ENCODE measurements at places on chromosomes 5 and 9.

DNA sequence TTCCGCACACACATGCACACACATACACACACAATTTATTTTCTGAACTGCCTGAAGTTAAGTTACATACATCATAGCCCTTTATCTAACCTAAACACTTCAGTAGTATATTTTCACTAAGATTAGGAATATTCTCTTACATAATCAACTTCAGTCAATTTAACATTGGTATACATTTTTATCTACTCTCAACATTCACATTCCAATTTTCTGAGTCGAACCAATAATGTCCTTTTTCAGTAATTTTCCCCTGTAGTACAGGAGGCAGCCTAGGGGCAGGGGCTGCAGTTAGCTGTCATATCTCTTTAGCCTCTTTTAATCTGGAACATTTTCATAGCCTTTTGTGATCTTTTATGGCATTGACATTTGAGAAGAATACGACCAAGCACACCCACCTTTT lies 150.1 kb downstream of the DAB2IP start:
- no peak for DNase-seq

GRCh38 chr5:176155922-176156359 lies 82.3 kb upstream of the SIMC1 start:
- DNase-seq: no peak

- no peak for DNase-seq
These were observed 88.9 kb downstream of the SLF1 start for GRCh38 chr5:94707359-94707758.

GRCh38 chr9:16482764-16483163 lies 387.7 kb downstream of the BNC2 start:
- DNase-seq: no peak

DNA sequence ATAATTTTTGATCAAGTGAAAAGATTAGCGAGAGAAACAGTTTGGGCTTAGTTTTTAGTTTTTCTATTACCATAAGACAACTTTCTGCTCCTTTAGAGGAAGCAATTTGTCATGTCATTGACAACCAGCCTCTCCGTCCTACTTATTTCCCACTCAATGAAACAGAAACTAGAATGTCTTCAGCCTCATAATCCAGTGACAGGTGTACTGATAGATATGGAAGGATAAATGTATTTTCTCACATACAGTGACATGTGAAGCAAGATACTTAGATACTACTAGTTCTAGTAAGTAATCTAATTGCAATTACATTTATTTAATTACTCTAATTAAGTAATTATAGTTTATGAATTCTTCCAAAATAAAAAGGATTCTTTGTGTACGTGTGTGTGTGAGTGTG lies 429.7 kb downstream of the CDH10 start:
- no peak for DNase-seq

- DNase-seq: no peak
These were observed 23.6 kb downstream of the TICAM2 start for GRCh38 chr5:115578657-115579056.

GRCh38 chr9:4490705-4491625 lies 697 bp downstream of the SLC1A1 start:
- no peak for DNase-seq

DNA sequence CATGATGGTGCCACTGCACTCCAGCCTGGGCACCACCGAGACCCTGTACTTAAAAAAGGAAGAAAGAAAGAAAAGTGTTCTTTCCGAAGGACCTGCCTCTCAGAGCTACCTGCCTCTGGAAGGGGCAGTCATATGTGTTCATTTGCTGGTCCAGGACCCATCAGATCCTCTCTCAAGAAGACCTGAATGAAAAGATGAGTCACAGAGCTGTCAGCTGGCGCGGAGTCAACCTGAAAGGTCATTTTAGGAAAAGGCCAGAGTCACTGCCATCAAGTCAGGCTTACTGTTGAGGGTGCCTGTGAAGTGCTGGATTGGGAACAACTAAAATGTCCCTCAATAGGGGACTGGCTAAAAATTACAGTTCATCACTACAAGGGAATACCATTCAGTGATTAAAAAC lies 14.9 kb upstream of the HRH2 start:
- no peak for DNase-seq

DNA sequence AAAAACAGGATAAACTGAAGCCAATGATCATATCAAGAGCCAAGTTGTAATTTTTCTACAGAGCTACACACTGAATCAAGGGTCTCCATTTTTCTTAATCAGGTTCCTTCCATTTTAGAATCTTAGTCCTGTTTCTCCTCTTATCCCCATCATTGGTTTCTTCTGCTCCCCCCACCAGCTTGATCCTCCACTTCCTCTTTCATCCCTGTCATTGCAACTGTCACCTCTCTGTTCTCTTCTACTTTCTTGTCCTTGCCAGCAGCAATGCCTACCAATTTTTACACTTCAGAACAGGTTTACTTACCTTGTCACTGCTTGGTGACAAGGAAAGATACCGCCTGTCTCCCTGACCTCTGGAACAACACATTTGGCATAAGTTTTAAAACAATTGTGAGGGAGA lies 97.3 kb downstream of the CFAP90 start:
- DNase-seq: no peak

DNA sequence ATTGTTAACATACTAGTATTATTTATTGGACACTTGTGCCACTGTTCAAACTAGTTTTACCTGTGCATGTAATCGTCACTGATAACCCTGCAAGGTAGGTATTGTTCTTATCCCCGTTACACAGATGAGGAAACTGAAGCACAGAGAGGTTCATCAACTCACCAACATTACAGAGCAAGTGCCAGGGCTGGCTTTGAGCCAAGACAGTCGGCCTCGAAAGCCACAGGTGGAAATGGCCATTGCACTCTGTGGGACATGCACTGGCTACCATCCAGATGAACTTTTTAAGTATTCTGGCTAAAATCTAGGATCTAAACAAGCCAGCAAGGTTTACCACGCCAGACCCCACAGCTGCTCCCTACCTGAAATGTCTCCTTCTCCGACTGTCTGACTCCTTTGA lies 57.9 kb downstream of the TEX10 start:
- no peak for DNase-seq

- no peak for DNase-seq
These were observed 14.6 kb downstream of the UBE2D2 start for GRCh38 chr5:139575751-139576150.

DNA sequence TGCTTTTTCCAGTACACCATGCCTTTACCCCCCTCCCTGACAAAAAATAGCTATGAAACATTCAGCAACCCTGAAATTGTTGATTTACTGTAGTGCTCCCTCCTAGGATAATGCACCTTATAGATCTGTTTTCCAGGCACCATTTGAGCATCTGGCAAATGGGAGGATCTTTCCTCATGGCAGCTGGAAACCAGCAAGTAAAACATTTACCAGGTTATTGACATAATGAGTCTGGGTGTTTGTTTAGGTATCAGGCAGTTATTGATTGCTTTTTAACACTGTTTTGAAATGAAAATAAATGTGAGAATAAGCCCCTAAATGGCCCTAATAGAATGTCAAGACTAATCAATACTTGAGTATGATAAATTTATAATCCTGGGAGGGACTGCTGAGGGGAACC lies 57.3 kb upstream of the KLF4 start:
- no peak for DNase-seq

DNA sequence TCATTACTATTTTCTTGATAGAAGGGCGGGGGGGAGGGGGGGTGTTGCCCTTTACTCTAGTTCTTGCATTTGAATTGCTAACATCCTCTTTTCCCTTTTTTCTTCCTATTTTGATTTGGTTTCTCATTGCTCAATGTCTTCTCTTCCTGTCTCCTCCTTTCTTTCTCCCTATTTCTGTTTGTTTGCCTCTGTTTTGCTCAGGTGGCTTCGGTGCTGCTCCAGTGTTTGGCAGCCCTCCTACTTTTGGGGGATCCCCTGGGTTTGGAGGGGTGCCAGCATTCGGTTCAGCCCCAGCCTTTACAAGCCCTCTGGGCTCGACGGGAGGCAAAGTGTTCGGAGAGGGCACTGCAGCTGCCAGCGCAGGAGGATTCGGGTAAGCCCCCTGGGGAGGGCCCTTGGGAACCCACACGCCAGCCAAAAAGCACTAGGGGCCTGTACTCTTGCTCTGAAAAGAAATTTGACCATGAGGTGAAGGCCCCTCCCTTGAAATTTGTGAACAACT lies 48.3 kb downstream of the FAM78A start:
- DNase-seq: no peak

DNA sequence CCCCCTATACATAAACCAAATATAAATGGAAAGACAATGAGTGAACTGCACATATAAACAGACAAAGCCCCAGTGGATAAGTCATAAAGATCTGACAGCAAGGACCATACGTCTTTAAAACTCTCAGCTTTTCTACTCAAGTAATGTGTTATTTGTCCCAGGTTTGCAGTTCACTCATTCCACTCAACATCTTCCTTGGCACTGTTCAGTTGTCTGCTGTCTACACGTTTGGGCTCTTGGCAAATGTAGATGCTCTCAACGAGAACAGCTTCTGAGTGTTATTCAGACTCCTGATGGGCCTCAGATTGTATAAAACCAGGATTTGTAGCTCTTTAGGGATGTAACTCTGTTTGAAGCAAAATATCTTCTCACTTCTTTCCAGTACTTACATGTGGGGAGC lies 198.2 kb upstream of the SEMA6A start:
- DNase-seq: no peak

DNA sequence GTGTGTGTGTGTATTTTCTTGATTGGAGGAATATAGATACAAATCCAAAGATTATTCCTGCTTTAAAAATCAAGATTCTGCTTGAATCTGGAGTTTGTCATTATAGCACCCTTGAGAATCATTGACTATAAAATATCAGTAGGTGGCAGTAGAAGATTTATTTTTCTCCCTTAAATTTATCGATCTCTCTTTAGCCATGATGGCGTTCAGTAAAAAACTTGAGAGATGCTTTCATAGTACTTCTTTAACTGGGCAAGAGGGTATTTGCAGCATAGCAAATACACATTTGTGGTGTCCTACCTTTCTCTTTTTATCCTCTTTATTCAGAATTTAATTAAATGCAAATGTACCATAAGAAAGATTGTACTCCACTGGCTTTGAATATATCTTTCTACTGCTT lies 307.7 kb downstream of the ADGRV1 start:
- DNase-seq: no peak

DNA sequence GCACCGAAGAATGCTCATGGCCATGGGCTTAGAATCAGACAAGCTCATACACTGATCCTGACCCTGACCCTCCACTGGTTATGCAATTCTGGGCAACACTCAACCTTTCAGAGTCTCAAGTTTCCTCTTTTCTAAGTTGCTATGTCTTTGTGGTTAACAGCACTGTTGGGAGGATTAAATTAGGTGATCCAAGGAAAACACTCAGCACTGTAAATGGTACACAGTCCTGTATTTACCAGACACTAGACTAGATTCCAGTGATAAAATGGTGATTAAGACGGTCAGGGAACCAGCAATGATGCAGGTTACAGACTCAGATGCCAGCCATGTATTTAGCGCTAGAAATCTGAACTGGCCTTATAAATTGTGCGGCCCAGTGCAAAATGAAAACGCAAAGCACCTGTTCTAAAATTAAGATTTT lies 8.1 kb downstream of the ARL15 start:
- DNase-seq: no peak

GRCh38 chr5:135322271-135322670 lies 76.8 kb downstream of the MACROH2A1 start:
- DNase-seq: no peak

GRCh38 chr9:21696411-21696871 lies 106.0 kb upstream of the MTAP start:
- no peak for DNase-seq

DNA sequence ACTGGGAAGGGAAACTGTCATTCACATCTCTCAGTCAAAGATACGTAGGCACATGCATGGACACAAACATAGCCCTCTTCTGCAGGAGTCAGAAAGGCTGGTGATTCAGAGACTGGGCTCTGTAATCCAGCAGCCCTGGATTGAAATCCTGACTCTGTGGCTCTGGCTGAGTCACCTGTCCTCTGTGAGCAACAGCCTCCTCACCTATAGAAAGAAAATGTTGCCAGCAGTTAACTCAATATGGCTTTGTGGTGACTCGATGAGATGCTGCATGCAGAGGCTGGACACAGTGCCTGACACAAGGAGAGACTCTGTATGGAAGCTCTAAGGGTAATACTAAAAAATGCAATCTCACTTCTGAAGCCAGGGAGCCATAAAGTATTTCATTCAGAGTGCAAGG lies 23.9 kb upstream of the CDKN2AIPNL start:
- DNase-seq: no peak

- no peak for DNase-seq
These were observed 191.2 kb downstream of the PIK3R1 start for GRCh38 chr5:68406767-68407241.

- DNase-seq: no peak
These were observed 13.3 kb upstream of the PSMD5 start for GRCh38 chr9:120855827-120856670.

DNA sequence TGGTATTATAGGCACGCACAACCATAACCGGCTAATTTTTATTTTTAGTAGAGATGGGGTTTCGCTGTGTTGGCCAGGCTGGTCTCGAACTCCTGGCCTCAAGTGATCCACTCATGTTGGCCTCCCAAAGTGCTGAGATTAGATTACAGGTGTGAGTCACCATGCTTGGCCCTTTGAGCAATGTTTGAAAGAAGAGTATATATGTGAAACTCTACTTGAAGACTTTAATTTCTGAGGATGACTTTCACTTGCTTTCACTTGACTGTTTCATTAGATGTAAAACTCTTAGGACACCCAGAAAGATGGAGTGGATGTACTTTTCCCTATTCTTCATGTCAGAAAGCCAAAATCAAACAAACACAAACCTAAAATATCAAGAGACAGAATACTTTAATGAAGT lies 43.8 kb upstream of the GAS1 start:
- no peak for DNase-seq

GRCh38 chr9:29211580-29212396 lies 1638.5 kb upstream of the C9orf72 start:
- DNase-seq: no peak

- no peak for DNase-seq
These were observed 7.0 kb upstream of the NDST1 start for GRCh38 chr5:150500905-150501304.

- no peak for DNase-seq
These were observed 116.6 kb upstream of the MAP3K1 start for GRCh38 chr5:56698463-56699381.

DNA sequence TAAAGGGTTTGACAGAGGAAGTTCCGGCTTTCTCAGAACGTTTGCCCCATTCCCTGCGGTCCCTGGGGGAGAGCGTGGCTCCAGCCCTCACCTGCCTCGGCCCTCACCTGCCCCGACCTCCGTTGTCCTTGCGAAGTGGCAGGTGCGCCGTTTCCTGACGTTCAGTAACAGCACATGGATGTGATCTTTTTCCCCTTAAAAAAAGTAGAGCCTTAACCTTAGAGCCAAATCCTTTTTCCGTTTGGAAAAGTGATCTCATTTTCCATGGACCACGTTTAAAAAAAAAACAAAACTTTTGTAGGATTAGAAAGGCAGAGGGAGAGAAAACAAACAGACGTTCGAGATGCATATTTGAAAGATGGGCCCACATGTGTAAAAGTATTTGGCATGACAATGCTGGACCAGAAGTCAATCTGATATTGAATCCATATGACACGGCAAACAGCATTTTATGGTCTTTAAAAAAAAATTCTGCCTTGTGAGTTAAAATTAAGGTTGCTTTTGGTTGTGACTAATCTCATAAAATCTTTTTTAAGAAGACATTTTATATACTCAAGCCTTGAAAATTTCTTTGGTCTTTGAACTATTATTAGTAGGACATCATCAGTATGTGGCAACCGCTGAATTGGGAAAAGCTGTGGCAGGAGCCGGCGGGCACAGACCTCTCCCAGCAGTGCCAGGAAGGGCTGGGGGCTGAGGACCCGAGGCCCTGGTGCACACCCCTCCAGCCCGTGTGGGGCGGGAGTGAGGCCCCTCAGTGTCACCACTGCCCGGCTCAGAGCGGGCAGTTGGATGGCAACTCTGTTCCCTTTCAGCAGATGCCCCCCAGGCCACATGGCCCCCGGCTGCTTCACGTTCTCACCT lies 42.5 kb upstream of the EXOC3 start:
- DNase-seq: no peak
